ENCODE measurements at places on chromosomes 1 and 21.

DNA sequence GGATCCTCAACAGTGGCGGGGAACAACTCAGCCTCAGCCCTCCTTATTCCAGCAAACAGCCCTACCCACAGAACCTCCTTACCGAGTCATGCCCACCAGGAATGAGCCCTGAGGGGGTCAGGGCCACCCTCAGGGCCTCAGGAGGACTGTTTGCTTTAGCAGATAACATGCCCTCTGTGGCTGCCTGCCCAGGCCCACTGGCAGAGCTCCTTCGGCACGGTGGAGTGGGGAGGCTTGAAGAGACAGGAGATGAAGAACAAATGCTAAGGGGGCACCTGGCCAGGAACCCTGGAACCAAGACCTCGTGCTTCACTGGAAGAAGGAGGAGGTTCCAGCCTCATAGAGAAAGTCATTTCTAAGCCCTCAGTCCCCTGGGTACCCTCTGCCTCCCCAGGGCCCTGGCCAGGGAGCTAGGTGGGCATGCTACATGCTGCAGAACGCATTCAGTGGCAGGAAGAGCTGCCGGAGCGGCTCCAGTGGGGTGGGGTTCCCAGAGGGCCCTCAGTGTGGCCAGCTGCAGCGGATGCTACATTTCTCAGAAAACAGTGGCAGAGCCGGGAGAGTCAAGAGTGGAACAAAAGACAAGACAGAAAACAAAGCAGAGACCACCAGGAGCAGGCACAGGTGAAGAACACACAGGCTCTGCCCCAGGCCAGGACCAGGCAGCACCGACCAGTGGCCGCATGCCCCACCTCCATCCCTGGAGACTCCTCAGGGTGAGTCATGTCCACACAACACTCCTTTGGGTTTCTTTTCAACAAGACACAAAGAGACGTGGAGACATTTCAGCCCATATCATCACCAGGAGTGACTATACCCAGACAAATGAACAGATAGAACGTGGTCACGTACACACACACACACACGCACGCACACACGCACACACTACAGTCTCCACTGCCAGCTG, 39.8 kb downstream of the RIMS3 start:
- DNase-seq = no peak

- DNase-seq = no peak
These were observed 4.9 kb downstream of the RNF223 start for GRCh38 chr1:1069056-1069710.

DNA sequence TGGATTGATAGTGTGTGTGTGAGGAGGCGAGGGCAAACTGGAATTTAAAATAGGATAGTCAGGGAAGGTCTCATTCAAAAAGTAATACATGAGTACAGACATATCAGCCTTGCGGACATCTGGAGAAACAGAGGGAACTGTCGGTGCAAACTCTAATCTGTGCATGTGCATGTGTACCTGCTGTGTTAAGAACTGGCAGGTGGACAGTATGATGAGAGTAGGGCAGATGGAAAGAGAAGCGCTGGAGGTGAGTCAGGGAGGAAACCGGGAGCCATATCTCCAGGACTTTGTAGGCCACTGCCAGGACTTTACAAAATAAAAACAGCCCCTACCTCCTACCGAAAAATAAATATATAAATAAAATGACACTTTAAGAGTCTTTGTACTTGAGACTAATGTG, 31.3 kb upstream of the MYBPHL start:
- DNase-seq = no peak

GRCh38 chr1:166080967-166081870, 85.6 kb downstream of the FAM78B start:
- no peak for DNase-seq

DNA sequence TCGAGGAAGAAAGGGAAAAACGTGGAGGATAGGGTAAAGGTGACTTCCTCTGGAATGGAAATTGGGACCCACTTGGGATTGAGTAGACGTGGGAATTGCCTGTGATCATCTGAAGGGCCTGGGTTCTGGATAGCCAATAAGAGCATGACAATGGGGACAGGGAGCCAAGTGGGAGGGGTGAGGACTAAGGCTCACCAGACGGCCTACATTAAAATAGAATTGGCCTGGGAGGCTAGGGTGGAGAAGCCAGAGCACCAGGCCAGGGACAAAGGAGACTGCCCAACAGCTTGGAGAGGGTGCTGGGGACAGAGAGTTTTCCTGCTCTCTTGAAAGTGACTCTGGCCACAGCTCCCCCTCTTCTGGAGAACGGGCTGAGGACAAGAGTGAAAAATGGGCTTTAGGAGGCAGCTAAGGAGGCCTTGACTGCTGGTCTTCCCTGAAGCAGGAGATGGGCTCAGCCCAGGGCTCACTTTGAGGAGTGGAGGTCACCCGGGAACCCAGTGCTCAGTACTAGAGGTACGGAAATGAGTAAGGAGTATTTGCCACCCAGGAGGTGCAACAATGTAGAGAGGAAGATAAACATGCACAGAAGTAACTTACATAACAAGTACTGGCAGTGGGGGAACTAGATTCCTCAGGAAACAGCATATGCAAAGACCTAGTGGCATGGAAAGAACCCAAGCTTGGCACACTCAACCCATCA, 18.8 kb downstream of the INKA2 start:
- DNase-seq = no peak

- no peak for DNase-seq
These were observed 30.8 kb downstream of the SPAG17 start for GRCh38 chr1:118154220-118154619.

GRCh38 chr1:150846473-150847146, 29.8 kb downstream of the ARNT start:
- DNase-seq = no peak

GRCh38 chr1:182249201-182249676, 142.4 kb downstream of the GLUL start:
- no peak for DNase-seq

GRCh38 chr1:14392859-14393365, 205.6 kb upstream of the KAZN start:
- DNase-seq = no peak

- DNase-seq = no peak
These were observed 30.8 kb upstream of the GTF2B start for GRCh38 chr1:88922214-88922613.

GRCh38 chr1:207039380-207040180, 7.0 kb upstream of the C1orf116 start:
- DNase-seq = no peak

DNA sequence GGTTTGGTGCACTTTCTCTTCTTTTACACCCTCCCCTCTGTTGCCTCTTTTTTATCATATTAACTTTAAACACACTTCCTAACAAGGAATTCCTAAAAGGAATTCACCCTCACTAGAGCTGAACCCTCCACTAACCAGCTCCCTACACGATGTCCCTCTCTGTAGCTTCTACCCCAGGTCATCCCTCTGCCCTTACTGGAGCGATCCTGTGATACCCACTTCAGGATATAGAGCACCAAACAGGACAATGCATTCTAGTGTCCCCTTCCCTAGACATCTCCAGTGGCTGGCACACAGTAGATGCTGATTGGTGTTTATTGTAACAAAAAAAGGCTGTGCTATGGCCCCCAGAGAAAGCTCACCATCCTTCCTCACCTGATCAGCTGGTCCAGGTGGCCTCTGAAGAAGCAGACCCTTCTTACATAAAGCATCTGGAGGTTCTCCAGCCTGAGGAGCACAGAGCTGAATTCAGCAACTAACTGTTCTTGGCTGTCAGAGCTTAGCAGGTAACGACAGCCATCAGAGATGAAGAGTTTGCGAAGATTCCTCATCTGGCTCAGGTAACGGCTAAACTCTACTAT, 1.4 kb downstream of the PRAMEF18 start:
- no peak for DNase-seq

GRCh38 chr21:42765656-42766055, 112.2 kb downstream of the PDE9A start:
- DNase-seq = no peak

Data from NCI-H2107 (cell line).